ENCODE measurements at places on chromosomes 7 and 10.

DNA sequence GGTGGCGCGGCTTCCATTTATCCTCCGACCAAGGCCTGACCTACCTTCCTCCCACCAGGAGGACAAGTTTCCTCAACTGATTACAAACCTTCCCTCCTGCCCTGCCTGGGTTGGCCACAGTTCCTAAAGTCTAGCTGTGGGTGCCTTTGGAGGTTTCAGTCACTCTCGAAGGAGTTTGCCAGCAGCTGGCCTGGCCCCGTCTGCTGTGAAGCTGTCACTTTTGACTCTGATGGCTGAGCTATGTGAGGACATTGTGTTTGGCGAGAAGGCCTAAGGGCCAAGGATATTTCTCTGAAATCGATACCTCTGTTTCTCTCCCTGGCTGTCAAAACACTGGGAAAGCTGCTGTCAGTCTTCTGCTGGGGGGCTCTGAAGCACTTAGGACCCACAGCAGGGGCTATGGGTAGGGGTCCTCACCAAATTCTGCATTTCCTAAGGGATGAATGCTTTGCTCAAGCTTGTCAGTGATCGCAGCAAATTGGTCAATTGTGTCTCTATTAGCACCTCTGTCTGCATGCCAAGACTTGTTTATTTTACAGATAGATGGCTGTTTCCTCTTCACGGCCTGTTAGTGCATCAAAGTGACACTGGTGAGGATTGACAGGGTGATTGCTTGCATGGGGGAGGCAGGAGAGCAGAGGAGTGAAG is 31.9 kb upstream of the SAMD8 start:
- DNase-seq = peak; percentile 12

DNA sequence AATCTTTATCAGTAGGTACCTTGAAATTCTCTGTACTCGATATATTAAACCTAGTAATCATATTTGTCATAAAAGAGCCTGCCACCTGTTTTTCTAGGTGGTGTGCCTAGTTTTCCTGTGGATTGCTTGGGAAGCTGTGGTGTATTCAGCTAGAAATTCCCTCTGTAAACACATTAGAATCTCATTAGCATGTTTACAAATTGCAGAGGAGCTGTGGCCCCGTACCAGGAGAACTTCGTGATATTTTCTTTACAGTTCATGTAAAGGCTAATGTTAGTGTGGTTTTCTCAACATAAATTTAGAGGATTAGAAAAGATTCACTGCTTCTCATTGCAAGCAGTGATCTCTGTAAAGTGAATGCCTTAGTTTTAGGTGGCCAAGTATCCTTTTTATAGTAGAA is 144.7 kb downstream of the CCSER2 start:
- DNase-seq = no peak

- DNase-seq = no peak
These were observed 26.0 kb downstream of the NUP42 start for GRCh38 chr7:23207884-23208283.

- no peak for DNase-seq
These were observed 3.7 kb upstream of the IL2RA start for GRCh38 chr10:6065835-6066234.

DNA sequence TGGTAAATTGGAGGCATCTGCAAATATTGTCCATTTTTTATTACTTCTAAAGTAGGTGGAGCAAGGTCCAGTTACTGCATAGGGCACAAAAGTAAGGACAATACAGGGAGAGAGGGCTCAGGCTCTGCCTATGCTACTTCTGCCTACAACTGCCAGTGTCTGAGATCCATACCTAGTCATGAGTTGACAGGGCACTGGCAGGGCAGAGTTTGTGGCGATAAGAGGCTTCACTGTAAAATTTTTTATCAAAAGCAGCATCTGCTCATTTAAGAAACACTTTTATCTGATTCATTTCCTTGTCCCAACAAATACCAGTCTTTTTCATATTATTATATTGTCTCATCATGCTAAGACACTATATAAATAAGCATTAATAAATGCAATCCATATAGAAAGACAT is 178.0 kb downstream of the LRRN3 start:
- no peak for DNase-seq

DNA sequence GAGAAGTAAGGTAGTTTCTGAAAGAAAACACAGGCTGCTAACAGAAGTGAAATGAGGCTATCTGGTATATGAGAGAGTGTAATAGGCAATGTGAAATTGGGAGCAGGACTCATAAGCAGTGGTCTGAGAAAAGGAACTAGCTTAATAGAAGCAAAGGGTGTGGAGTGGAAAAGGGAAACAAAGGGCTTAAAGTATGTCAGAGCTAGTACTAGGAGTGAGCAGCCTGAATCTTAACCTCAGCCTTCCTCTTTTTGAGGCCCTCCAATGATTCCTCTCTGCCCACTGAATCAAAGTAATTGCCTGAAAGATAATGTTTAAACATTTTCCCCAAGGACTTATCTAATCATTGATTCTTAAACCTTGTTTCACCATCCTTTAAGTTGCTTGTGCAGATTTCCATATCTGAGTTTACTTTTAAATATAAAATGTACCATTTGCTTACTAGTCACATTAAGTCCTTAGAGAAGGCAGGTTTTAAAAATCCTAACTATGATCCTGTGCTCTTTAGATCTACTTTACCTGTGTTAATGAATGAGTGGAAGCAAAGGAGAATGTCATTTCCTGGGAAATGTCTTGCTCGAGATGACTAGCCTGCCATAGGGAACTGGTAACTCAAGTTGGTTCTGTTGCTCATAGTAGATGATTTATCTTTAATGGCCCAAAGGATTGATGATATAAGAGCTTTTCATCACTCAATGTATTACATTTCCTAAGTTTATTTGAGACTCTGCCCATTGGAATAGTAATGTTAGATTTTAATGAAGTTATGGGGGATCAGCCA is 155.0 kb downstream of the SKAP2 start:
- no peak for DNase-seq

DNA sequence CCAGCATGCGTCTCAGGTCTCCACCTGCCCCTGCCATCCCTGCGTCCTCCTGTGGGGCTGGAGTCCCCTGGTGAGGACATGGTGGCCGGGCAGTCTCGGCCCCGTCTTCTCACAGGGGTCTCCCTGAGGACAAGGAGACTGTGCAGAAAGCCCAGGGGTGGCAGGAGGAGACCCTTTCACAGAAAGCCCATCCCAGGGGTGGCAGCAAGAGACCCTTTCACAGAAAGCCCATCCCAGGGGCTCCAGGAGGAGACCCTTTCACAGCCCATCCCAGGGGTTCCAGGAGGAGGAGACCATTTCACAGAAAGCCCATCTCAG is 14.8 kb upstream of the CHST12 start:
- no peak for DNase-seq

- no peak for DNase-seq
These were observed 11.9 kb upstream of the PLEKHA1 start for GRCh38 chr10:122362621-122363020.

GRCh38 chr10:8211631-8212030 is 157.1 kb downstream of the GATA3 start:
- no peak for DNase-seq

DNA sequence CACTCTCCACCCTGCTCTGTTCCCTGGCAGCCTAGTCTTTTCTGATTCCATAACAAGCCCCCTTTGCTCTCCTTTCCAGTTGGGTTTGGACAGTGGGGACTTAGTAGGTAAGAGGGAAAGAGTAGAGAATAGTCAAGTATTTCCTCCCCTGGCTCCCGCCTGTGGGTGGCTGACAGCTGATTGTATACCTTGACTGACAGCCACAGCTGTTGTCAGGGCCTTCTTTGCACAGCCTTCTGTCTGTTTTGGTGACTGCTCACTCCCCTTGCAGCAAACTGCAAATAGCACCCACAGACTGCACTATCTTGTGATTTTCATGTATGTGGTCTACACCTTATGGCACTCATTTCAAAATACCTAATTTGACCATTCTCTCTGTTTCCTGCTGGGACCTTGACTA is 486.3 kb downstream of the ACTR3B start:
- DNase-seq = no peak
